Activated CD4-positive, alpha-beta T cell treated with anti-CD3 and anti-CD28 coated beads for 1 hour (primary cell): ENCODE measurements at places on chromosomes 5 and 9.

GRCh38 chr5:1502046-1502736 is 21.6 kb downstream of the LPCAT1 start:
- no peak for DNase-seq

DNA sequence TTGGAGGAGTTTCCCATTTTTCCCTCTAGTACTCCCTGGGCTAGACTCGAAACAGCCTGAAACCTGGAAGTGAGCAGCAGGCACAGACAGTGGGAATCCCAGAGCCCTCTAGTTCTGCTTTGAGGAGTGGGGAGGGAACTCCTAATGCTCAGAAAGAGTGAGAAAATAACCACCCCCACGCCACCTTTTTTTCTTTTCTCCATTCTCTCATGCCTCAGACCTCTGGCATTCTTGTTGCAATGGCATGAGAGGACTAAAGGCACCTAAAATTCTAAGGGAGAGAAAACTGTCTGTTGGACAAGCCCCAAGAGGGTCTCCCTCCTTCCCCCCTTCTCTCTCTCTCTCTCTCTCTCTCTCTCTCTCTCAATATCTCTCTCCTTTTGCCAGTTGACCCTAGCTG is 15.1 kb upstream of the IRF1 start:
- no peak for DNase-seq

DNA sequence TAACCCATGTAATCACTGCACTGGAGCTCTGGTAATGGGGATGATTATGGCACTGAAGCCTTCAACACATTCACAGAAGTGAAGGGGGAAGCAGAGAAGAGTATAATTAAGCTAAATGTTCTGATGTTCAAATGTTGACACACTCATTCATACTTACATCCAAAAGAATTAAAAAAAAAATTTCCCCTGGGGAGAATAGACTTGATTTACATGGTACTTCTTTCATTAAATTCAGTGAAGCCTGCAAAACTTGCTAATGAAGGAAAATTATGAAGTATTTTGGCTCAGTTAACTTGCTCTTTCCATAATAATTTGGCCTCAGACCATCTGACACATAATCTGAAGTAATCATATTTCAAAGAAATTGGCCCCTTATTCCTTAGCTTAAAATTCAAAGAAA is 428.8 kb downstream of the SH3GL2 start:
- DNase-seq = no peak

- DNase-seq = no peak
These were observed 151.8 kb upstream of the MSX2 start for GRCh38 chr5:174572591-174572990.

DNA sequence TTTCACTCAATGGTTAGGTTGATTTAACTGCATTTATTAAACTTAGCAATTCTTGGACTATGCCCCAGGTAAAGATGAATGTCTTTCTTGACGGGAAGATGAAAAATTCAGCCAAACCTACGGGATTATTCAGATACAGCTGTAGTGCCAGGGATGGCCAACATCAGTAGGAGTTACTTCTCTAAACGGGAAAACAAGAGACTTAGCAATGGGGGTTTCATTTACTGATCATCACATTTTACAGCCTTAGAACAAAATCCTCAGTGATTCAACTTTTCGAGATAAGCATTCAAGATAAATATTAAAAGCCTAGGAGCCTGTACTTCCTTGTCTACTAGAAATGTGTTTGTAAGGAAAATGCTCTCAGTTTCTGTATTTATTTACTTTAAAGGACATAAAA is 46.1 kb downstream of the S1PR3 start:
- no peak for DNase-seq

GRCh38 chr9:127214421-127215267 is 49.9 kb upstream of the GARNL3 start:
- peak; percentile 34 for DNase-seq

DNA sequence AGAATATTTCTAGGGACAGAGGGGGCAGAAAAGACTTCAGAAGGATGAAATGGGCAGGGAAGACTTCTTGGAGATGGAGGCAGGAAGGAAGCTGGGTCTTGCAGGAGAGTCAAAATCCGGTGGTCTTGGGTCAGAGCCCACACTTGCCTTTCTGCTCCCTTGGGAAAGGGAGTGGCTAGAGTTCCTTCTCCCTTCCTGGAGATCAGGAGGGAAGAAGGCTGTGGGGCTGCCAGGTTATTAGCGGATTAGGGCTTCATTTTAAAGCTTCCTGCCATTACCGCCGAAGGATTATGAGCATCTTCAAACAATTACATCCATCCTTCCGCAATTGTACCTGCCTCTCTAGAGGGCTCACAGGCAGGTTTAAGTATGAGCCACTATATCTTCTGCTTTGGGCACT is 19.2 kb upstream of the SYNPO start:
- no peak for DNase-seq

GRCh38 chr9:121495976-121496375 is 3.7 kb downstream of the GGTA1 start:
- no peak for DNase-seq

GRCh38 chr5:115735108-115735998 is 81.1 kb downstream of the CDO1 start:
- no peak for DNase-seq

- DNase-seq = no peak
These were observed 23.1 kb upstream of the DMRTA1 start for GRCh38 chr9:22423566-22423965.

GRCh38 chr5:108381954-108382783 is at the start of gene FBXL17:
Gene FBXL17 (minus strand): TSS chr5:108382098.
- peak; percentile 87 for DNase-seq

GRCh38 chr5:76273206-76273885 is 129.7 kb upstream of the IQGAP2 start:
- DNase-seq = no peak

DNA sequence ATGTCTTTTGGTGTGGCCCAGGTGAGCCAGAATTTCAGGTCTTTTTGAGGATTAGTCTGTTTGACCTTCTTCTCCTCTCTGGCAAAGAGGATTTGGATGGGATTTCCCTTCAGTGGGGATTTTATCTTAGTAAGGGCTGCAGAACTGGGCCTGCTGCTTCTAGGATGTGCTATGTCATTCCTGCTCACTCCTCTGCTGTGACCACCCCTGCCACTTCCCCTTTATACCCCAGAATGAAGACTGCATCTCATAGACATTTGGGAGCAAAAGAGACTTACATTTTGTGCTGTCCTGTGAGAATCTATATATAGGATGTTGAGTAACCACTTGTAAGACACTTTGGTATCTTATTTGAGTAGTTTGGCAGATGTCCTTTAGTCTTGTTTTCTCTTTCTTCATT is 76.2 kb downstream of the ARHGAP26 start:
- no peak for DNase-seq

DNA sequence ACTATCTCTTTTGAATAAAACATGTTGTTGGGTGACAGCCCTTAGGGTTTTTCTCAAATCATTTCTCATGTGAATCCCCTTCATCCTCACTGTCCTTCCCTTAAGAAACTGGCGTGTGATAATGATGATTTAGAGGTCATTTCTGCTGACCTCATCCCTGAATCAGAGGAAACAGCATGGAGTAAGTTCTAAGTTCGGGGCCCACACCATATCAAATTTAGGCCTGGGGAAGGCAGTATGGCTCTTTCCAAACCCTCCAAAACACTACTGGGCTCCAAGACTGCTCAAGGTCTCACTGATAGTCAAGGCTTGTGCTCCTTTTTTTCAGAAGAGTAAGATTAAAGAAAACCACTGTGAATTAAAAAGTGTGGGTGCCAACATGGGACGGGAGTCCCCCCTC is 872 bp upstream of the SMIM3 start:
- DNase-seq = no peak

GRCh38 chr9:77947651-77948050 is 84.0 kb downstream of the GNAQ start:
- DNase-seq = no peak

GRCh38 chr5:131379723-131380122 is 115.9 kb downstream of the CDC42SE2 start:
- DNase-seq = peak; percentile 58
